T-helper 2 cell (primary cell): ENCODE measurements at places on chromosomes 1 and 21.

DNA sequence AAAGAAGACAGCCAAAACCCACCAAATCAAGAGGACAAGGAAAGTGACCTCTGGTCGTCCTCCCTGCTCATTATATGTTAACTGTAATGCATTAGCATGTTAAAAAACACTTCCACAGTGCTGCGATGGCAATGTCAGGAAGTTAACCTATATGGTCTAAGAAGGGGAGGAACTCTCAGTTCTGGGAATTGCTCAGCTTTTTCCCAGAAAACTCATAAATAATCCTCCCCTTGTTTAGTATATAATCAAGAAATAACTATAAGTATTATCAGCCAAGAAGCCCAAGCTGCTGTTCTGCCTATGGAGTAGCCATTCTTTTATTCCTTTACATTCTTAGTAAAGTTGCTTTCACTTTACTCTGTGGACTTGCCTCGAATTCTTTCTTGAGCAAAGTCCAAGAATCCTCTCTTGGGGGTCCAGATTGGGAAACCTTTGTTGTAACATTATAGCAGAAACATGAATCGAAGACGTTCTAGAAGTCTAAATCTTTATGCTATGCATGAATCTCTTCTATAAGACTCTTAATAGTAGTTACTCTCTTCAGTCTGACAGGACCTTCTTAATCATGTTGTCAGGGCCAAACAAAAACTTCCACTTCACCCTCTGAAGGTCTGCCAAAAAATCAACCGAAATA is 110.0 kb upstream of the VANGL1 start:
- DNase-seq: no peak

GRCh38 chr1:246792603-246793002 is 68.4 kb downstream of the SCCPDH start:
- DNase-seq: no peak

- DNase-seq: no peak
Measured at GRCh38 chr1:177571485-177572076, 398.3 kb downstream of the SEC16B start.

DNA sequence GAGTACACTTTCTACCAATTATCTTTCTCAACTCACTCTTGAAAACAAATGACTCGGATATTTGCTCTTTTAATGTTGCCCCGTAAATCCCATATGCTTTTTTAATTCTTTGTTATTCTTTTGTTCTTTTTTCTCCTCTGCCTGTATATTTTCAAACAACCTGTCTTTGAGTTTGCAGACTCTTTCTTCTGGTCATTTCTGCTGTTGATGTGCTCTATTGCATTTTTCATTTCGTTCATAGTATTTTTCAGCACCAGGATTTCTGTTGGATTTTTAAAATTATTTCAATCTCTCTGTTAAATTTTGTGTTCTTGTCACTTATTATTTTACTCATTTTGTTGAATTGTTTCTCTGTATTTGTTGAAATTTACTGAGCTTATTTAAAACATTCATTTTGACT is 146.8 kb upstream of the B3GALT2 start:
- no peak for DNase-seq

GRCh38 chr1:9883585-9884449 is 26.3 kb downstream of the CTNNBIP1 start:
- no peak for DNase-seq

- no peak for DNase-seq
Measured at GRCh38 chr21:31159808-31160207, 121.5 kb upstream of the KRTAP19-8 start.

DNA sequence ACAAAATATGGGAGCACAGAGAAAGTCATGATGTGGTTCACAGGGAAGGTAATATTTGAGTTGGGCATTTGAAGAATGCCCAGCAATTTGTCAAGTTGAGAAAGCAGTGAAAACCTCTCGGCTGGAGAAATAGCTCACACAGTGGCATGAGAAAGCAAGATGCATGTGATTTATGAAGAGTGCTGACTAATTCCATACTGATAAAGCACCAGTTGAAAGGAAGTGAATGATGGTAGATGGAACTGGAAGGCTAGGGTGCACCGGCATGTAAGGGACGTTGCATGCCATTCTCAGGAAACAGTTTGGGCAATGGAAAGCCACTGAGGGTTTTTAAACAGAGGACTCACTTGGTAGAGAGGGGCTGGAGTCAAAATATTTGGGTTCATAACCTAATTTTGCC is 53.5 kb upstream of the MTF2 start:
- no peak for DNase-seq

GRCh38 chr1:88876573-88877365 is 14.6 kb downstream of the GTF2B start:
- no peak for DNase-seq

DNA sequence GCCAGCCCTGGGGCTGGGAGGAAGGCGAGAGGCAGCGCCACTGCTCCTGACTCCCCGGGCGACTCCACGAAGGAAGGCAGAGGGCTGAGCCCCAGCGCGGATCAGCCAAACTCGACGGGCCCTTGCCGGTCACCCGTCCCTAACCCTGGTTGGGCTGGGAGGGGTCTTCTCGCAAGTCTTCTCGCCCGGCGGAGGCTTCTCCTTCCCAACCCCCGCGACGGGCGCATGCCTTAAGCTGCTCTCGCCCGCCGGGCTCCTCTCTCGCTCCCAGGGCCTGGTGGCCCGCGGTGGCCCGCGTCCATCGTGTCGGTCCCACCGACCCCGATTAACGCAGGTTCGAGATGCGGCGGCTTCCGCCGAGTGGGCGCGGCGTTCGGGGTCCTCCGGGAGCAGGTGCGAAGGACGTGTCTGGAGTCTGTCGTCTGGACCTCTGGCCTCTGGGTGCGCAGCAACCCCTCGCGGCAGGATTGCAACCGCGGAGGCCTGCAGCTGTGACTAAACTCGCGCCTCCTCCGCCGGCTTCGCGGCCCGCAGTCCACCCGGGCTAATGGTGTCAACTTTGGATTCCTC is 29.0 kb upstream of the PPM1J start:
- no peak for DNase-seq

DNA sequence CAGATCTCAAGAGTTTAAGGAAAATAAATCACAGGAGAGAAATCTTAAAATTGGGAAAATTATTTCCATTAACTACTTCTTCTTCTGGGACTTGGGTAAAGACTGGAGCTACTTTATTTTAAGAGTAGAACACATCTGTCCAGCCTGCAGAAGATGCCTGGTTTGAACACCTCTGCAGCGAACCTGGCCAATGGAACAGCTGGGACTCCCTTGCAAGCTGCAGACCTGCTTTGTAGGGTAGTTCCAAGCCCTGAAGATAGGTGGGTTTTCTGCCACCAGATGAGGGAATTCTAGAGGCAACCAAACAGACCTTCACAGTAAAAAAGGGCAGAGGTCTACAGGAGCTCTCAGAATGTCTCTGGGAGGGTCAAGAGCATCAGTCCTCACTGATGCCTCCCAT is 86.5 kb upstream of the CACNA1E start:
- no peak for DNase-seq

DNA sequence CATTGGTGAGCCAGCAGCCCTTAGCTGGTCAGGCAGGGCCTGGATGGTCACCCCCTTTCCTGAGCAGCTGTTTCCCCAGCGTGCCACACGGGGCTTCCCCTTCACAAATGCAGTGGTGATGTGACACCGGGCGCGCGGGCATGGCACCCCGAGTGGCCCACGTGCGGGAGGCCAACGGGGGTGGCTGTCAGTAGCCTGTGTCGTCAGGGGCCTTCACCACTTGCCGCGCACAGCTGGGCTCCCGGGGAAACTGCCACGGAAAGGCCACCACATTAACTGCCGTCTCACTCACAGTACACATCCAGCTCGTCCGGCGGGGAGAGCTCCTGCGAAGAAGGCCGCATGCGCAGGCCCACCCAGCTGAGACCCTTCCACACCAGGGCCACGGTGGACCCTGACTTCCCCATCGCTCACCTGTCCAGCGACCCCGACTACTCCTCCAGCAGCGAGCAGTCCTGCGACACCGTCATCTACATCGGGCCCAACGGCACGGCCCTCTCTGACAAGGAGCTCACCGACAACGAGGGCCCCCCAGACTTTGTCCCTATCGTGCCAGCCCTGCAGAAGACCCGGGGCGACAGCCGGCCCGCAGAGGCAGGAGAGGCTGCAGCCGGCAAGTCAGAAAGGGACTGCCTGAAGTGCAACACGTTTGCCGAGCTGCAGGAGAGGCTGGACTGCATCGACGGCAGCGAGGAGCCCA is 530.5 kb downstream of the KIF26B start:
- DNase-seq: no peak

DNA sequence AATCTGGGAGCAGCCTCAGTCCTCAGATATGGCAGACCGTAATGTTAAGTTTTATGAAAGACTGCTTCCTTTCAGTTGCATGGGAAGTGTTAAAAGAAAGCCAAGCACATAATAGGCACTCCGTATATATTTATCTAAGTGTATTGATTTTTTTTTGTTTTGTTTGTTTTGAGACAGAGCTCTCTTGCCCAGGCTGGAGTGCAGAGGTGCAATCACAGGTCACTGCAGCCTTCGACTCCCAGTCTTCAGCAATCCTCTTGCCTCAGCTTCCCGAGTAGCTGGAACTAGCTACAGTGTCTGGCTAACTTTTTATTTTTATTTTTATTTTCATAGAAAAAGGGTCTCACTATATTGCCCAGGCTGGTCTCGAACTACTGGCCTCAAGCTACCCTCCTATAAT is 341.8 kb downstream of the USH2A start:
- no peak for DNase-seq

DNA sequence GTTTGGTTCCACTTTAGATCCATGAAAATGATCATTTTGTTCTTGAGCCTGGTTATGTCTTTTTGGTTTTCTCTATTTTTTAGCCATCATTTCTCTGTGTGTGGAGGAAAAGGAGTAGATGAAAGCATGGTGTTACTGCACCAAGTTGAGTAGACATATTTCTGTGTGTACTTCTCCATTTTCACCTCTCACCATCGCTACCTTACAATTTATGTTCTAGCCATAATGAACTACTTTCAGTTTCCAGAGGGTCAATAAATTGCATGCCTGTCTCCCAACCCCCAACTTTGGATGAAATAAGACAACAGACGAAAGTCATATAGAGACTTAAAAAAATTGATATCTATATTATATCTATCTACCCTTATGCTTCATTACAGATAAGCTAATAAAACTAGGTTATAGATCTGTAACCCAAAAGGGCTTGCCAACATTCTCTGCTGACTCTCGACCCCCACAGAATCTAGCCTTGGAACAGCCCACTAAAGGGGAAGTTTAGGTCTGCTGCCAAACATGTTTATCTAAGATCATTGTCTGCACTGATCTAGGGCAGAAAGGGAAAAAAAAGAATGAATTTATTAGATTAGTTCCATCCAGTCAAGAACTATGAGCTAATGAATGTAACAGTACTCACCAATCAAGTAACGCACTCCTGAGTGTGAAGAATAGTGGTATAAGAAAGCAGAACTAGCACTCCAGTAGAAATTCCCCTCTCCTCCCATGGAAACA is 7.5 kb upstream of the MAN1A2 start:
- no peak for DNase-seq

- no peak for DNase-seq
Measured at GRCh38 chr1:227779021-227779441, 36.4 kb upstream of the PRSS38 start.
